ENCODE measurements at places on chromosomes 5 and 9.

- no peak for DNase-seq
Observed at GRCh38 chr5:75044406-75044805, 8.0 kb downstream of the GCNT4 start.

DNA sequence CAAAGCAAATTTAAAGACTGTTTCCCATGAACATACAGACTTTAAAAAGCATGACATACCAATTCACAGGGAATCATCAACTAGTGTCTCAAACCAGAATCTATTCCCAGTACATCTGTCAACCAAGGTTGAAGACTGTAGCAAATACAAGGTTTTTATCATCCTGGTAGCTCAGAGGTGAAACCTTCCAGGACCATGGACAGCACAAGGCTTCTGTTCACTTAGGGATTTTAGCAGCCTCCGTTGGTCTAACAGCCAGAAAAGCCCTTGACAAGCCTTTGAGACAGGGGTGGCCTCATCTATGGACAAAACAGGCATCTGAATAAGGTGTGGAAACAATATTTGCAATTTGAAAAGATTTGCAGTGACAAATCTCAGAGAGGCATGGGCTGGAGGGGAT, 119.0 kb downstream of the TRIM32 start:
- DNase-seq: no peak

DNA sequence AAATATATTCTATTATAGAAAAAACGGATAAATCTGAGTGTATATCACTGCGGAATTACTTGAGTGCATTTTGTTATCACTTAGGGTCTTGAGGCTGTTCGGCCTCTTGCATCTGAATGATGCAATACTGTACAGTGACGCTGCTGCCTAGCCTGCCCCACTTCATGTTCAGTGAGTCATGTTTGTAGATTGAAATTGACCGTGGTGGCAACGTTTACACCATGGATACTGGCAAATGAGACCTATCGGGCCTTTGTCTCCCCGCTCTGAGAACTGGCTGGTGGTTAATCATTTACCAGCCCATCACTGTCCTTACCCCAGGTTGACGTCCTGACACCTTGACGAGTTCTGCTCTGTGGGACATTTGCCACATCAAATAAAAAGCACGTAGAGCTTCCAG, 510.1 kb upstream of the ADAMTS16 start:
- DNase-seq: no peak

GRCh38 chr9:96140296-96141127, 161.5 kb downstream of the HSD17B3 start:
- DNase-seq: no peak

GRCh38 chr5:170217831-170218230, 15.0 kb upstream of the C5orf58 start:
- no peak for DNase-seq

DNA sequence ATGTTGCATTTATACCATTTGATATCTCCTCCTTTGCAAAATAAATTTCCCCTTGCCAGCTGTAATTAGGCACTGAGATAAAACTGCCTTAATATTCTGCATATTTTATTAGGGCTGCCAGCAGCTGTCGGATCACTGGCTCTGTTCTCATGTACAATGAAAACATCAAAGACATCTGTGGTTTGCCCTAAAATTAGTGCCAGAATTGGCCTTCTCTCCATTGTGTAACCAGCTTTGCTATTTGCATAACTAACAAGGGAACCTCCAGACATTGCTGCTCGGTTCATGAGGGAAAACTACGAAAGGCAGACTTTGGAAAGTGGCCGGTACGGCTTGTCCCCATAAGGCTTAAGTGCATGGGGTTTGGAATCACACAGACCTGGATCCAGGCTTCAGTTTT, 45.5 kb upstream of the KIF2A start:
- no peak for DNase-seq

DNA sequence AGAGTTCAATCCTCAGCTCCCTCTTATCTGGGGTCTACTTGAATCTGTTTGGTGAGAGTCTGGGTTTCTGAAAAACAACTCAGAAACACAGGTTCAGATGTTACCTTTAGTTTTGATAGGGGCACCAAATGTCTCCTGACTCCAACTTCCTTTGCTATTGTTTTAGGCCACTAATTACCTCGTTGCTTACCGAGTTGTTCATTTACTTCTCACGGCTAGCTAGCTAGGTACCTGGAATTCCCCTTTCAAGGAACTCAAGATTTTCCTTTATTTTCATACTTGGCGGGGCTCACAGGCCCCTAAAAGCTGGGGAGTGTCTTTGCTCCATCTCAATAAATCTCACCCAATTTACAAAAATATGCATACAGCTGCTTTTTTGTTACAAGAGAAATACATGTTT, 111.4 kb downstream of the SLC28A3 start:
- DNase-seq: no peak

GRCh38 chr5:176943816-176944215, 44.7 kb upstream of the HK3 start:
- DNase-seq: no peak

DNA sequence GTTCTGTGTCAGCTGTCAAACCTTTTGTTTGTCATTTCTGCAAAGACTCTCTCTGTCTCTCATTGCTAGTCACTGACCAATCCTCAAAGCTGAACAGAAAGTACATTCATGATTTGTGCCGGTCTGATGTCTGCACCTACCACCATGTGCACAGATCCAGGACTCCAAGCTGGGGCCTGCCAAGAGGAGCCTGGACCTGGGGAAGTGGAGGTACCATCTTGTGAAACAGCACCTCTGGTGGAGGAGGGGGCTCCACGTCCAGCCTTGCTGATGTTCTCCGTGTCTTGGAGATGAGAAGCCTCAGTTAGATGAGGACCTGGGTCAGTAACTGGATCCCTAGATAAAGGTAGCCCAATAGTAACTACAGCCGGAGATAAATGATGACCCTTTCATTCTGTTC, 98.9 kb downstream of the TENT4A start:
- no peak for DNase-seq

DNA sequence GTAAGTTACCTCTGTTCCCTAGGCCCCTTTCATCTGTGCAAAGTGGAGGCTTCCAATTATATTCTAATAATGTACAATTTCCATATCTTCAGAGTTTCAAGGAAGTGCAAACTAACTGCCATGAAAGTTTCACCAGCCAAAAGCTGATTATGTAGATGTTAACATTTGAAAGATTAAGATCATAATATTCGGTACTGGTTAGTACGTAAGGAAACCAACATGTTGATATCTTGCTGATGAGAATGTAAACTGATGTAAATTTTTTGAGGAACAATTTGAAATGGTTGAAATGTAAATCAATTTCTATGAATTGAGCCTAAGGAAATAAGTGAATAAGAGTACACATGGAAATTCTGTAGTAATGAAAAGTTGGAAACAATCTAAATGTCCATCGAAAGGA, 12.9 kb upstream of the KLF4 start:
- DNase-seq: no peak

Data from stimulated activated CD4-positive, alpha-beta T cell treated with anti-CD3 and anti-CD28 coated beads, Interleukin-12 subunit alpha, Interleukin-12 subunit beta, amount 100 ng/mL, for 4 hours (primary cell).